ENCODE measurements at places on chromosomes 6 and 20. TPM values are rescaled to one million over a fixed set of nuclear protein-coding genes. Genes with fewer than 3 reads are reported as not detected.

The BTNL2 gene
- not detected for total RNA-seq

The SLC22A16 gene
- not detected for total RNA-seq

The SLC25A27 gene
- total RNA-seq: 7.5 TPM

The RSPH3 gene
- total RNA-seq: 6.8 TPM

The TSBP1 gene
- not detected for total RNA-seq

The ADGRF5 gene
- 38.4 TPM for total RNA-seq

The TMC2 gene
- total RNA-seq: not detected
